ENCODE measurements at places on chromosomes 6 and 20. TPM values are rescaled to one million over a fixed set of nuclear protein-coding genes. Genes with fewer than 3 reads are reported as not detected.

- H3K27me3 ChIP-seq: no peaks in the 10 kb centered on the region
- H3K36me3 ChIP-seq: no peaks in the 10 kb centered on the region
- no peak overlapping the region for H3K27ac ChIP-seq
- no peak for DNase-seq
- H3K4me1 ChIP-seq: no peaks in the 10 kb centered on the region
Observed at GRCh38 chr6:3214898-3215297, 12.6 kb downstream of the TUBB2B start.

DNA sequence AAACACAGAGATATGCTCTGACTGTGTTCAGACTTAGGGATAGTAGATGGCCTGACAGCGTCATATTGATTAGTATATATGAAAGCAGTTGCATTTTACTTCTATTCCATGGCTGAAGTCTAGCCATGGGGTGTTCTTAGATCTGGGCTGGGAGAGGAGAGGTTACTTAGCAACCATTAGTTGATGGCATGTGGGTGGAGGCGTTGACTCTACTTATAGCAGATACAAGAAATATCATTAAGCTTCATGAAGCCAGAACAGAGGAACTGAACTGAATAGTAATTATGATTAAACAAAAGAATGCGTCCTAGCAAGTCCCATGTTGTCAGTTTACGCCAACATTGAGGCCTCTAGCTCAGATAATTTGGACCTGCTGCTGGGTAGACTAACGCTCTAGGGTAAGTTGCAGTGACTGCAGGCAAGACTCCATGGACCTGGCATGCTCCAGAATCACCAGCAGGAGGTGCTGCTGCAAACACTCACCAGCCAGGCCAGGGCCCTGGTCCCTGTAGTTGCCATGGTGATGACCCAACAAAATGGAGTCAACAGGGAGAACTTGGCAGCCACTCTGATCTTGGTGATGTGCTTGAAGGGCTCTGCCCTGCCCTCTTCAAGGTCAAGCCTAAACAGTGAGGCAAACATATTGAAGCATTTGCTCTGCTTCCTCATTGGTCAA, 477.3 kb downstream of the PREX1 start:
- DNase-seq: peak; percentile 29
- 0 out of 2 replicates have a peak overlapping the region, but pooled peaks have one; percentile 38 for H3K27ac ChIP-seq
- H3K4me1 ChIP-seq: no peaks in the 10 kb centered on the region
- no peak overlapping the region for H3K4me3 ChIP-seq

- no peak overlapping the region for H3K4me3 ChIP-seq
- H3K36me3 ChIP-seq: no peaks in the 10 kb centered on the region
- DNase-seq: no peak
- no peaks in the 10 kb centered on the region for H3K27me3 ChIP-seq
- no peak overlapping the region for H3K27ac ChIP-seq
- H3K4me1 ChIP-seq: peaks cover 8% of the 10 kb centered on the region
Observed at GRCh38 chr6:108702106-108702851, 141.6 kb downstream of the FOXO3 start.

DNA sequence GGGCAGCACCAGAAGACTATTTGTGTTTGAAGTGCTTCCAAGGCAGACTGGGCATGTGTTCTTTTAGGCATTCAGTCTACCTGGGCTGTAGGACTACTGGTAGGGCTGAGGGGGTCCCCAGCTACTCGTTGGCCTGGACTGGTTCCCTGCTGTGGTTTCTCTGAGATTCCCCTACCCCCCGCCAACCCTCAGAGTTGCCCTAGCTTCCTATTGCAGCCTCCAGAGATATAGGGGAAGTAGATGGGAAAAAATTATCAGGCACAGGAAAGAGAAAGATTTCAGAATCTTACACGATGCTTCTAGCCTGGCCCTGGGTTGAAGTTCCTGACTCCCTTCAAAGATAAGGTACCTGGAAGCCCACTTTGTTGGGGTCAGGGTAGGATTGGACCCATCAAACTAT, 22.5 kb downstream of the BRPF3 start:
- H3K4me3 ChIP-seq: no peak overlapping the region
- no peaks in the 10 kb centered on the region for H3K4me1 ChIP-seq
- no peak for DNase-seq
- peaks cover 20% of the 10 kb centered on the region for H3K36me3 ChIP-seq
- H3K27me3 ChIP-seq: no peaks in the 10 kb centered on the region
- H3K27ac ChIP-seq: no peak overlapping the region

GRCh38 chr20:10090588-10091166, 55.9 kb downstream of the ANKEF1 start:
- no peaks in the 10 kb centered on the region for H3K36me3 ChIP-seq
- no peaks in the 10 kb centered on the region for H3K27me3 ChIP-seq
- no peak overlapping the region for H3K27ac ChIP-seq
- no peak for DNase-seq
- H3K4me1 ChIP-seq: peaks cover 3% of the 10 kb centered on the region

- H3K27me3 ChIP-seq: no peaks in the 10 kb centered on the region
- no peak for DNase-seq
- no peak overlapping the region for H3K27ac ChIP-seq
Observed at GRCh38 chr6:137136065-137136464, 37.4 kb downstream of the IL22RA2 start.

DNA sequence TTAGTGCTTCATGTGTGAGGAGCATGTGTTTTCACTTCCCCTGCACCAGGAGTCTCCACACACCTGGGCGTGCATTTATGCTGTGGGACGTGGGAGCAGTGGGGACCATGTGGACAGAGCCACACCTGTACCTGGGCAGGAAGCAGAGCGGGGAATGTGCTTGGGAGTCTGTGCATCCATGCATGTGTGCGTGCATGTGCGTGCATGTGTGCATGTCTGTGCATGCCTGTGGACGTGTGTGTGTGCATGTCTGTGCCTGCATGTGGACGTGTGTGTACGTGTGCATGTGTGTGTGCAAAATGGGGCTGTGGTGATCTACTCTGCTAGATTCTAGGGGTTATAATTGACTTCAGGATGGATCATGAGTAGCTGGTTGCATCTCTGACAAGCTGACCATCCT, 224.0 kb upstream of the GMDS start:
- no peak overlapping the region for H3K4me3 ChIP-seq
- H3K4me1 ChIP-seq: peaks cover 8% of the 10 kb centered on the region
- H3K27ac ChIP-seq: no peak overlapping the region
- no peaks in the 10 kb centered on the region for H3K36me3 ChIP-seq
- no peak for DNase-seq

GRCh38 chr20:17683218-17684076, 1.4 kb upstream of the RRBP1 start:
- H3K36me3 ChIP-seq: no peaks in the 10 kb centered on the region
- no peak overlapping the region for H3K27ac ChIP-seq
- H3K4me3 ChIP-seq: peak overlapping the region; percentile 43
- H3K4me1 ChIP-seq: peaks cover 12% of the 10 kb centered on the region
- no peak for DNase-seq

GRCh38 chr6:3372184-3372846, 84.5 kb downstream of the SLC22A23 start:
- H3K27ac ChIP-seq: no peak overlapping the region
- H3K27me3 ChIP-seq: no peaks in the 10 kb centered on the region
- peaks cover 2% of the 10 kb centered on the region for H3K4me1 ChIP-seq
- H3K36me3 ChIP-seq: no peaks in the 10 kb centered on the region
- DNase-seq: no peak
- H3K4me3 ChIP-seq: no peak overlapping the region

DNA sequence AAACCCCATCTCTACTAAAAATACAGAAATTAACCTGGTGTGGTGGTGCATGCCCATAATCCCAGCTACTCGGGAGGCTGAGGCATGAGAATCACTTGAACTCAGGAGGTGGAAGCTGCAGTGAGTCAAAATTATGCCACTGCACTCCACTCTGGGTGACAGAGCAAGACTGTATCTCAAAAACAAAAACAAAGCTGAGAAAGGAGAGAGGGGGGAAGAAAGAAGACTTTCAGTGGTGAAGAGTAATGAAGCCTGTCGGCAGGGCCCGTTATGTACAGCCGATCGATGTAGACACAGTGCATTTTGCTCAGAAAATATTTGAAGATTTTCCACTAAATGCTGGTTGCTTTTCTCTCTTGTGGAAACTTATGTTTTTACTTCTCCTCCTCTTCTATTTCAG, 13.8 kb downstream of the VAPB start:
- H3K27ac ChIP-seq: no peak overlapping the region
- no peaks in the 10 kb centered on the region for H3K27me3 ChIP-seq
- H3K36me3 ChIP-seq: no peaks in the 10 kb centered on the region
- DNase-seq: no peak
- H3K4me3 ChIP-seq: no peak overlapping the region
- peaks cover 4% of the 10 kb centered on the region for H3K4me1 ChIP-seq

GRCh38 chr20:13960525-13960924, 29.9 kb downstream of the SEL1L2 start:
- no peak overlapping the region for H3K27ac ChIP-seq
- H3K4me3 ChIP-seq: no peak overlapping the region
- no peaks in the 10 kb centered on the region for H3K27me3 ChIP-seq
- H3K4me1 ChIP-seq: no peaks in the 10 kb centered on the region
- DNase-seq: no peak

DNA sequence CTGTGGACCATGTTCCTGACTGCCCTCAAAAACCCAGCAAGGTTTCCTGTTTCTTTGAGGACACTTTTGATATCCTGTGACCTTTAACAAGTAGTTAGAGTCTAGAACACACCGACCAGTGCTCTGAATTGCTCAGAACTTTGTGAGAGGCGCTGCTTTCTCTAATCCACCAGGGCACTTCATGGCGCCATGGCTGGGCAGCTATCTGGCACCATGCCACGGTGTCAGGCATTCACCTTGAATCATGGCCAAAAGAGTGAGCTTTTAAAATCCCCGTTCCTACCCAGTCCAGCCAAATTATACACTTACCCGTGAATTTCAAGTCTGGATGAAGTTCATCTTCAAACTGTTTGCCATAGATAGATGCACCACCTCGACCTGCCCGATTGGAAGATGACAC, 17.0 kb upstream of the CPNE5 start:
- no peak for DNase-seq
- peaks cover 44% of the 10 kb centered on the region for H3K36me3 ChIP-seq
- H3K4me3 ChIP-seq: no peak overlapping the region
- H3K27ac ChIP-seq: no peak overlapping the region
- peaks cover 3% of the 10 kb centered on the region for H3K4me1 ChIP-seq
- H3K27me3 ChIP-seq: no peaks in the 10 kb centered on the region

DNA sequence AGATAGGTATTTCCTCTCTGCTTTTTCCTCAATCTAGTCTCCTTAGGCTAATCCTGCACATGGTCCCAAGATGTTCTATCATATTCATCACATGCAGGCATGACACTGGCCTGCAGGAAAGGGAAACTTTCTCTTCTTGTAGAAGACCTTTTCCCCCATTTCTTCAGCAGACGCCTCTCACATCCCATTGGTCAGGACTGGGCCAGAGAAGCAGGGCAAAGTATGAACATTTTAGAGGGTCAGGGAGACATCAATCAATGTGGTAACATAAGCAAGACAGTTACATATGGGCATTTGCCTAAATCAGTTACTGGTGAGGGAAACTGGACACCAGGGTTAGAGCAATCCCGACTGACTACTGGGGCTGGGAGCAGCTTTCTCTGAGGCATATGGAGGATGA, 90.1 kb downstream of the CRYBG1 start:
- no peak overlapping the region for H3K27ac ChIP-seq
- peaks cover 12% of the 10 kb centered on the region for H3K4me1 ChIP-seq
- H3K27me3 ChIP-seq: no peaks in the 10 kb centered on the region
- no peak for DNase-seq
- H3K36me3 ChIP-seq: no peaks in the 10 kb centered on the region

- H3K4me3 ChIP-seq: no peak overlapping the region
- no peaks in the 10 kb centered on the region for H3K36me3 ChIP-seq
- no peaks in the 10 kb centered on the region for H3K4me1 ChIP-seq
Observed at GRCh38 chr6:10451828-10452509, 37.1 kb upstream of the TFAP2A start.

DNA sequence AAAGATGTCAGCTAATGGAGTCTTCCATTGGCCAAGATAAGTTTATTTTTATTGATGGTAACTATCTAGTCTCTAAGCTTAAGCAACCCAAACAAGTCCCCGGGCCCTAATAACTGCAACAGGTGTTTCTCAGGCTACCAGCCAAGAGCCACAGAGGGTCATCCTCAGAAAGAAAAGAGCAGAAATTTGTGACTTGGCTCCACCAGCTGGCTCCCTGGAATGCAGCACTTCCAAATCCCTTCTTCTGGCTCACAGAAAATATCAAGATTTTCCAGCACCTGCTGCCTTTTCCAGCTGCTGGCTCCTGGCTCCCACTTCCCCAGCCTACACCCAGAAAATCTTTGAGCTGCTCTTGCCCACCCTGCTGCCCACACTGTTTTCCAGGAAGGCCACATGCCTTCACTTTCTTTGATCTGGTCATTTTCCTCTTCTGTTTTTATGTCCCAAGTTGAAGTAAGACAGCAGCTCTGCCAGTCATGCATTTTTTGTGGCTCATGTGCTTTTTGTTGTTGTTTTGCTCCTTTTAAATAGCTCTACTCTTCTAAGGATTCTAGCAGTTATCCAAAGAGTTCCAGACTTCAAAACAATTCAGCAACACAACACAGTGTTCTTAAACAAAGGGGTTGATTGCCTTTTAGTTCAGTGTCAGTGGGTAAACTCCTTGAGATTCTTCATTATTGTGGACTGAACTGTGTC, 151.0 kb upstream of the SMLR1 start:
- no peak overlapping the region for H3K4me3 ChIP-seq
- no peaks in the 10 kb centered on the region for H3K4me1 ChIP-seq
- H3K36me3 ChIP-seq: no peaks in the 10 kb centered on the region
- no peaks in the 10 kb centered on the region for H3K27me3 ChIP-seq
- no peak for DNase-seq
- no peak overlapping the region for H3K27ac ChIP-seq

GRCh38 chr6:123804014-123804786, 535 bp downstream of the NKAIN2 start:
- no peaks in the 10 kb centered on the region for H3K36me3 ChIP-seq
- no peaks in the 10 kb centered on the region for H3K4me1 ChIP-seq
- peaks cover 11% of the 10 kb centered on the region for H3K27me3 ChIP-seq
- no peak overlapping the region for H3K27ac ChIP-seq
- H3K4me3 ChIP-seq: peak overlapping the region; percentile 73

DNA sequence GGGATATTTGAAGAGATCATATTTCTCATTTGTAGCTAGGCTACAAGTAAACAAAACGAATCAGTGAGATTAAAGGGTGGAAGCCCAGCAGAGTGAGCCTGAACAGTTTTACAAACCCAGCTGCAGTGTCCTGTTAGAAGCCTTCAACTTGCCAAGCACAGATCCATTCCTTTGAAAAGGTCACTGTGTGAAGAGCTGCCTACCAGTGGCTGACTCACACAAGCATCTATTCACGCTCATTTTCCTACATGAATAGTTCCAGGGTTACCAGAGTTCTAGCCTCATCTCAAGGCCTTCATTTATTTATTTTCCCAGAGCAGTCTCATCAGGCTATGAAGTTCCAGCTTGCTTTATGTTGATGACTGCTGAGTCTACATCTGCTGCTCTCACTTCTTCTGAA, 25.7 kb upstream of the MLIP start:
- no peaks in the 10 kb centered on the region for H3K4me1 ChIP-seq
- no peak overlapping the region for H3K27ac ChIP-seq
- H3K36me3 ChIP-seq: no peaks in the 10 kb centered on the region
- no peak for DNase-seq

- no peak for DNase-seq
- H3K4me3 ChIP-seq: no peak overlapping the region
- peaks cover 6% of the 10 kb centered on the region for H3K4me1 ChIP-seq
- H3K27ac ChIP-seq: no peak overlapping the region
- no peaks in the 10 kb centered on the region for H3K27me3 ChIP-seq
Observed at GRCh38 chr20:47202733-47203667, 153.5 kb downstream of the ZMYND8 start.

Gene GSS
- 34.6 TPM for total RNA-seq

Gene NINL
- total RNA-seq: 30.0 TPM

Gene MED23
- total RNA-seq: 13.8 TPM

Gene LAMA4
- total RNA-seq: 0.92 TPM

Gene SLC17A3
- total RNA-seq: not detected

Gene SLC35B2
- 32.3 TPM for total RNA-seq

Gene CDH4
- 7.4 TPM for total RNA-seq

Gene EYA2
- total RNA-seq: 1.6 TPM

Gene SEL1L2
- total RNA-seq: not detected

Gene PRICKLE4
- 0.67 TPM for total RNA-seq

Gene CBLN4
- 0.10 TPM for total RNA-seq
